ENCODE measurements at places on chromosomes 4 and X. TPM values are rescaled to one million over a fixed set of nuclear protein-coding genes. Genes with fewer than 3 reads are reported as not detected.

DNA sequence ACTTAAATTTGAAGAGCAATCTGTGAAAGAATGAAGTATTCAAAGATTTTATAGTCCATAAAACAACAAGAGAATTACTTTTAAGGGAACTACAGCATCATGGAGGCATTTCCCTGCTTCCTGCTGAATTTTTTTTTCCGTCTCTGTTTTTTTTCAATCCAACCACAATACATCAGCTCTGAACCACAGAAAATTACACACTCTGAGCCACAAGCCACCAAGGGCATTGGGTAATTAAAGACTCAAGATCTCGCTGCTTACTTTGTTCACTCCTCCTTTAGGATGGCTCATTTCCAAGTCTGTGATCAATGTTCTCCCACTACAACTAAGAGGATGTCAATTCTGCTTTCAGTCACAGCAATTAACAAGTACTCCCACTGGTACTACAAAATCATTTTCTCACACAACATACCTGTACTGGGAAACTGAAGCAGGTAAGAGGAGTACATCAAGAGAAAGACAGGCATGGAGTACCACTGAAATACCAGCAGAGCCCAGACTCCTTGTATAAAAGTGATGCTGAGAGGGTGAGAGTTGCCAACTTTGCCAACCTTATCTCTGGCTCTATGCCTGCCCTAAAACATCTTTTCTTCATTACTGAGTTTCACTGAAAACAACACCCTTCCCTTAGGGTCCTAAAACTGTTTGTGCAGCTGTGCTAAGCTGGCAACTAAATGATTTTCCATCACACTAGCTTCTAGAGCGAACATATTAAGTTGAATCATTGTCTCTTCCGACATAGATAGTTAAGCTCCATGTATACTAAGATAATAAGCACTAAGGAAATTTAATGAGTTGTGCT lies 105.8 kb upstream of the MAGEB18 start:
- DNase-seq, result no peak

- no peak for DNase-seq
These were observed 1016.1 kb upstream of the PCDH7 start for GRCh38 chr4:29704059-29704458.

GRCh38 chr4:24793219-24794005 lies 2.0 kb upstream of the SOD3 start:
- DNase-seq, result no peak

- no peak for DNase-seq
These were observed 46.2 kb downstream of the SMARCA5 start for GRCh38 chr4:143559757-143560147.

DNA sequence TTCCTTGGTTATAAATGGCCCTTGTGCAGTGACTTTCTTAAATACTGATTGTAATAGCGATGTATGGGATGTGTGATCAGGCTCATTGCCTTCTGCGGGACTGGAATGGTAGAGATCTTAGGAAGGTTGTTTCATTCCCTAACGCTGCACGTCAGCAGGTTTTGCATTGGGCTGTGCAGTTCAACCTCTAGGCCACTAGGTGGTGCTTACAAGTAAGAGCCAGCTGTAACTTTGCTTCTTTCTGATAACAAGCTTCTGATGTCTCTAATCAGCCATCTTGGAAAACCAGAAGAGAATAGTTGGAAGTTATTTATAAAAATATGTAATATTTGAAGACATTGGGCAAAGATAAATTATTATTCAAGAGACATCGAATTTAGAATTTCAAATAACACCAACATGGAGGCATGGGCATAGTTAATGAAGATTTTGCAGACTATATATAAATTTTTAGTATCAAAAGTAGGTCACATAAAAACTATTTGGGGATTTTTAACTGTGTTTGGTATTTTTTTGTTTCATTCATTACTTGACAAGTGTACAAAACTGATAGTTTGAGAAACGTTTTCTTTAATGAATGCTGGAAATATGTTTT lies 339.7 kb upstream of the PCDH7 start:
- DNase-seq, result peak; percentile 37

- DNase-seq, result peak; percentile 12
These were observed 16.0 kb downstream of the CCNQ start for GRCh38 chrX:153582896-153583295.

DNA sequence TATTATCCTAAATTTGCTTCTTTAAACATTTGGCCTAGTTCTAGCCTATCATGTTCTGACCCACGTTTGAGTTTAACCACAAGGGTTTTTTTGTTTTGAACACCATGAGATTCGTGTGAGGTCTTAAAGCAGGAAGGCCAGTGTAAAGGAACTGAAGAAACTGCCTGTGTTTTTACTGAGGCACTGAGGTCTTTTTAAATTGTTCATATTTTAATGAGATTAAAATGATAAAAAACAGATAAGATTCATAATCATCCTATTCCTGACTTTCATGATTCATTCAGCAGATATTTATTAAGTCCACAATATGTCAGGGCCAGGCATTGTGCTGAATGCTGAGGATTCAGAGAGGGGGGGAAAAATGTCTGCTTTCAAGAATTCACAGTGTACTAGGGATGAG lies 3.2 kb downstream of the RPS6KA3 start:
- no peak for DNase-seq

DNA sequence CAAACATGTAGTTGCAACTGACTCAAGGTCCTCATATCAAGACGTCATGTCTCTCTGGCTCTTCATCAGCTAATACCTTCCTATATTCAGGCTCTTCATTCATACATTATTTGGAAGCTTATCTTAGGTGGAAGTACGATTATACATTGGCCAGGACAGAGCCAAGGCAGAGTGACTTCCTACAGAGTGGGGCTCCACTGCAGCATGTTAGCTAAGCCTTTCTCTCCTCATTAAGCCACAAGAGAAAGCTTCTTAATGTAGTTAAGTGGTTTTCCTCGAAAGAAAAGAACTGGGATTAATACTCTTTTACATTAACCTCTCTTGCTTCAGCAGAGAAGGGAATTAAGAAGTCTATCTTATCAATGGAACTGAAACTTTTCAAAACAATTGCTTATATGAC lies 15.0 kb downstream of the C4orf33 start:
- no peak for DNase-seq

DNA sequence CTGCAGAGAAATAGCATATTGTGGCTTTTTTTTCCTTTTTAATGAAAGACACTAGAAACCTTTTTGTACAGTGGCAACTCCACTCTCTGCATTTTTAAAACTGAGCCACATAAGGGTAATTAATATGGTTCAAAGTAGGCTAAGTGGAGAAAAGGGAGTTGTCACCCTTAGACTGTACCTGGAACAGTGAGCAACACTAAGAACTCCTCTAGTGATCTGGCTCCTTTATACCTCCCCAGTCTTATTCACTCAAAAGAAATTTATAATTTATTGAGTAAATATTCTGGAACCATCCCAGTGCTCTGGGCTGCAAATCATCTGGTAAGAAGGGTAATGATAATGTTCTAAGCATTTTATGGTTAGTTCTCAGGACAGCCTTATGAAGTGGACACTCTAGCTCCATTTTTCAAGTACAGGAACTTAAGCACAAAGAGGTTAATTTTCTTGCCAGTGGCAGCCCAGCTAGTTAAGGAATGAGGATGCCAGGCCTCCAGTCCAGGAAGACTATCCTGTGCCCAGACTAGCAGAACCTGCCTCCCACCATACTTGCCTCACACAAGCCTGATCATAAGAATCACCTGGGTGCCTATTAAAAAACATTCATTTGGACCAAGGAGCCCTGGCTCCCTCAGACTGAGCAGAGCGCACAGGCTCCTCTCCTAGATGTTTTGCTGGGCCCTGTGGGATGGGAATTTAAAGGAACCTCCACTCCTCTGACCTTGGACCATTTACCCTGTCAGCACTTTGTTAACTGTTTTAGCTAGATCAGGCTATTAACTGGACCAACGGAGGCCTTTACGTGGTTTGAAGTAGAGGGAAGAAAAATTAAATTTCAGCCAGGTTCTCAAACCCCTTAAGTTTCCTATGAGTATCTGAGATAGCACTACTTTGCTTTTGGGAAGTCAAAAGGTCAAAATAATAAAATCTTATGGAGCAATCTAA lies 102.6 kb downstream of the PDE5A start:
- no peak for DNase-seq

DNA sequence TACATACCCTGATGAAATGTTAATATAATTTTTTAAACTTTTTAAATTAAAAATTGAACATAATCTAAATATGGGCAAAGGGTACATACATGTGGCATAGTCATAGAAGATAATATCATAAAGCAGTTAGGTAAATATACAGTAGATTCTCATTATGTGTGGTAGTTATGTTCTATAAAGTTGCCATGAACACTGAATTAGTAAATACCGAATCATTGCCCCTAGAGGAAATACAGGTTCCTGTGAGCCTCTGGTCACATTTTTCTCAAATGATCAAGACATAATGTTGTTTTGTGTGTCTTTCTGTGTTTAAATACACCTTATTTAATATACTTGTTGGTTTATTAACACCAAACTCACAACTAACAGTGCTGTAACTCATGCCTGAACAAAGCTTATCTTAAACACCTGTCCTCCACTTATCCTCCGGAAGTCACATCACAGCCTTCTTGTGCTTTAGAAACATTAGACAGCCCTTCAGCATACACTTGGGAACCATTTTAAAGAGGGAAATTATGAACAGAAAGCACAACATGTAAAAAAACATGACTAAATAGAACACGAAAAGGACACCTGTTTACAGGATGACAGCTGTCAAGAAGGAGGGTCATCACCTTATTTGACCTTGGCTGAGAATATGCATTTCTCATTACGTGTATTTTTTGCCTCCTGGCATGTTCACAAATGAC lies 169.4 kb upstream of the NAP1L5 start:
- no peak for DNase-seq

Gene FAM236A
- not detected for total RNA-seq

Gene CLDN22
- not detected for total RNA-seq

Gene FAT4
- total RNA-seq, result 16.7 TPM

Gene CTAG1B
- not detected for total RNA-seq

Gene FHL1
- total RNA-seq, result 381 TPM

Gene RTL3
- not detected for total RNA-seq

Gene SCD5
- 22.9 TPM for total RNA-seq

Gene NHSL2
- 13.6 TPM for total RNA-seq

Gene TCEAL2
- 10.5 TPM for total RNA-seq

Data from mucosa of gallbladder (tissue), 1 donor.